ENCODE measurements at places on chromosomes 1 and 21.

DNA sequence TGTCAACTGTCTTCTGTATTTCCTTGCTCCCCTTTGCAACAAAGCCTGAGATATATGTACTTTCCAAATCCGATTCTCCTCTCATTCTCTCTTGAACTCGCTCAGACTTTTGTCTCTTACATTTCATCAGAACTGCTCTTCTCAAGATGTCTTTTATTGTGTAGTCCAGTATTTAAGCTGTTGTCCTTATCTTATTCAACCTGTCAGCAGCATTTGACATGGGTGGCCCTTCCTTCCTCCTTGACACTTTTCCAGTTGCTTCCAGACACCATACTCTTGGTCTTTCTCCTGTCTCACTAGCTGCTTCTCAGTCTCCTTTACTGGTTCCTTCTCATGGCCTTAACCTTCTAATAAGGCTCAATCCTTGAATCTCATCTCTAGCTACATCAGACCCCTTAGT lies 47.0 kb downstream of the TSNAX start:
- no peak for DNase-seq

DNA sequence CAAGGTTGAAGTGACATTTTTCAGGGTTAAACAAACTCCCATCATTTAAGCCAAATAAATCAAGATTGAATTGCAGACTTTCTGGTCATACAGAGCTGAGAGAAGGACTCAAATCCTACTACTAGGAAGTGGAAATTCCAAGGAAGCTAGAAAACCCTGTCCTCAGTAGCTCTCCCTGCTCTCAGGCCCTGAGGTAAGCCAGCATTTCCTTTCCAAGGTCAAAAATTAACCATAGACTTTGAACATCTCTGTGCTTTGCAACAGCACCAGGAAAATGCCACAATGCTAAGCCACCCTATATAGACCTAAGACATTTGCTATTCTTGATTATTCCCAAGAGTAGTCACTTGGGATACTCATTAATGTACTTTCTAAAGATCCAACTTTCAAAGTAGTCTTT lies 45.1 kb downstream of the LUZP1 start:
- DNase-seq: no peak

DNA sequence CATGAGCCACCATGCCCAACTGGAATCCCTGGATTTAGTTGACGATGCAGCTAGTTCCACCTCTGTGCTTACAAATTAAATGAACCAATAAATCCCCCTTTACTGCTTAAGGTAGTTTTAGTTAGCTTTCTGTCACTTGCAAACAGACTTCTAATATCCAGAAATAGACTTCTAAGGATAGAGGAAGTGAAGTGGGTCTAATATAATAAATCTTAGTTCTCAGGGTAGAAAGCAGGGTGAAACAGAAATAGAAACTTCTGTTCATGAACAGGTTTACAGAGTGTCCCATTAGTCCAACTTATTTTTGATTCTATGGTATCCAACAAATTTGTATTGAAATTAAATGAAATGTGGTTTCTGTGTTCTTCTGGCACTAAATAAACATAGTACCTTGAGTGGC lies 20.1 kb downstream of the BCAS2 start:
- DNase-seq: no peak

DNA sequence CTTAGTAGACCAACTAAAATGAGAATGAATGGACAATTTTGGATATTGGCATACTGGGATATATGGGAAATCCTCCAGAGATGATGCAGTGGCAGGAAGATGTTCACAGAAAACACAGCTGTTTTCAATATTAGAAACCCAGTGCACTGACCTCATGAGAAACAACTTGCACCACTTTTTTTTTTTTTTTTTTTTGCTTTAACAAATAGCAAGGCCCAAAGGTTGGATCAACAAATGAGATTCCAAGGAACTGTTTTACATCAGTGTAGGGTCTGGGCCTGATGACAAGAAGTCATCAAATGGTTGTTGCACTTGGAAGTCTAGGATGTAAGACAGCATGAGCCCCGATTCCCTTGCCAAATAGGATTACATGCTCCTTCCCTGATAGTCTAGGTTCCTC lies 110.7 kb downstream of the SLC25A24 start:
- DNase-seq: no peak

- no peak for DNase-seq
These were observed 180.4 kb downstream of the FGGY start for GRCh38 chr1:59477286-59477685.

- DNase-seq: no peak
These were observed 7.3 kb upstream of the PMVK start for GRCh38 chr1:154943649-154944400.

DNA sequence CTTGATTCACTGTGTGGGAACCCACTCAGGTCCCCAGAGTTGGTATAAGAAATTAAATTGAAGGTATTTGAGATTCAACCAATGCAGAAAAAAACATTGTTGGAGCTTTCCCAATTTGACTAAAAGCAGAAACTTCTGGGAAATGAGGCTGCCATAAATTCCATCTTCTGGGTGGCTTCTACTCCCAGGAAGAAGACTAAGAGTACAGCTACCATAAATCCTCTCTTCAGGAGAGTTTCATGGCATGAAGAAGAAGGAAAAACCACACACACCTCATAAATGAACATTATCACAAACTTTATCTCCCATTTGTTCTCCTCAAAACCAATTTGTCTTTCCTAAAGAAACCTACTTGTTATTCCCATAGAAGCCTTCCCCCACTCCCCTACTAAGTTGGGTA lies 283.9 kb downstream of the DPYD start:
- no peak for DNase-seq

GRCh38 chr1:76074321-76075187 lies at the start of gene ST6GALNAC3:
TSS of gene ST6GALNAC3 (plus strand) at chr1:76074746.
- DNase-seq: peak; percentile 69

DNA sequence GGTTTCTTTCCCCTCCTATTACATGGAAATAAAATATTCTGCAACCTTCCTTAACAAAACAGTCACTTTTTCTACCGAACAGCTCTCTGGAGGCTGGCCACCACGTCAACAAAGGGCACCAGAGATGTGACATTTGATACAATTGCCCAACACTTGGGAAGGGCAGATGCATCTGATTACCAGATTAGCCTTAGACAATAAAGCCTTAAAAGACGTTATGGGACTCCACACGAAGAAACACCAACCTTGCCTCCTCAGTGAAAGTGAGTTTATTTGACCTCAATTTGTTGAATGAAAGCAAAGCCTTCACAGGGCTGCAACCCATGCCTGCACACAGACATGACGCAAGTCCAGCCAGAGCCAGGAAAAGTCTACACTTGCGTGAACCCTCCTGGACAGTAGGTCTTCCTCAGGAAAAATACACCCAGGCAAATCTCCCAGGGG lies 136.1 kb downstream of the TGFBR3 start:
- DNase-seq: no peak

GRCh38 chr21:29677326-29677725 lies 262.5 kb downstream of the GRIK1 start:
- no peak for DNase-seq

- DNase-seq: no peak
These were observed 1.5 kb downstream of the GCLM start for GRCh38 chr1:93907718-93908117.

- no peak for DNase-seq
These were observed 91.2 kb downstream of the TRABD2B start for GRCh38 chr1:47906009-47906432.

GRCh38 chr1:113265196-113265595 lies 125.1 kb upstream of the MAGI3 start:
- no peak for DNase-seq

GRCh38 chr1:41783189-41783639 lies 135.5 kb downstream of the HIVEP3 start:
- no peak for DNase-seq

GRCh38 chr21:44532712-44533111 lies 7.3 kb downstream of the KRTAP10-1 start:
- DNase-seq: no peak

DNA sequence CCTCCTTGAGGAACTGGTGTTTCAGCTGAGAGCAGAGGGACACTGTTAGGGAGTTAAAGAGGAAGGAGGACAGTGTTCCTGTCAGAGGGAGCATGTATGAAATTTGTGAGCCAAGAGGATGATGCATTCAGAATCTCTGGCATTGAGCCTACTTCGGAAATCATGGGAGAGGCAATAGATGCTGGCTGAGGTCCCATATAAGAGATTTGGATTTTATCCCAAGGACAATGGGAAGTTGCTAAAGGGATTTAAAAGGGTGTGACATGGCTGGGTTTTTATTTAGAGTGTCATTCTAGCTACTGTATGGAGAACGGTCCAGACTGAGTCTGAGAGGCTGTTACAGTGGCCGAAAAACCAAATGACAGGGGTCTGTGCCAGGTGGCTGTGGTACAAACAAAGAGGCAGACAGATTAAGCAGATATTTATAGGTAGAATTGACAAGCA lies 403.2 kb upstream of the B3GALT2 start:
- DNase-seq: no peak

DNA sequence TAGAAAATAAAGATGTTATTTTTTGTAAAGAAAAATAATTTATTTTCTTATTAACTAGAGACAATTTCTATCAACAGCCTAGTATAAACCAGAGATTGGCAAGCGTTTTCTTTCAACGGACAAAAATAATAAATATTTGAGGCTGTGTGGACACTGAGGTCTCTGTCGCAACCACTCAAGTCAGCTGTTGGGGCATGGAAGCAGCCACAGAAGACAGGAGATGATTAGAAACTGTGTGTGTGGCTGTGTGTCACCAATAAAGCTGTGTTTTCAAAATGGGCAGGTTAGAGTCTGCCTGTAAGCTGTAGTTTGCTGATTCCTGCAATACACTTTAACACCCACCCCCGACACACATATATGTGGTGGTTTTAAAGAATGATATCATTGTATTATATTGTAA lies 200.6 kb upstream of the HMCN1 start:
- no peak for DNase-seq

DNA sequence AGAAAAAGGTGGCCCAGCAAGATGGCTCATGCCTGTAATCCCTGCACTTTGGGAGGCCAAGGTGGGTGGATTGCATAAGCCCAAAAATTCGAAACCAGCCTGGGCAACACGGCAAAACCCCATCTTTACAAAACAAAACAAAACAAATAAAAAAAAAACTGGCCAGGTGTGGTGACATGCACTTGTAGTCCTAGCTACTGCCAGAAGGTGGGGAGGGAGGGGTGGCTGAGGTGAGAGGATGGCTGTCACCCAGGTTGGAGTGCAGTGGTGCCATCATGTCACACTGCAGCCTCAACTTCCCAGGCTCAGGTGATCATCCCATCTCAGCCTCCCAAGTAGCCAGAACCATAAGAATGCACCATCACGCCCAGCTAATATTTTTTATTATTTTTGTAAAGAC lies 22.8 kb downstream of the RERE start:
- no peak for DNase-seq

DNA sequence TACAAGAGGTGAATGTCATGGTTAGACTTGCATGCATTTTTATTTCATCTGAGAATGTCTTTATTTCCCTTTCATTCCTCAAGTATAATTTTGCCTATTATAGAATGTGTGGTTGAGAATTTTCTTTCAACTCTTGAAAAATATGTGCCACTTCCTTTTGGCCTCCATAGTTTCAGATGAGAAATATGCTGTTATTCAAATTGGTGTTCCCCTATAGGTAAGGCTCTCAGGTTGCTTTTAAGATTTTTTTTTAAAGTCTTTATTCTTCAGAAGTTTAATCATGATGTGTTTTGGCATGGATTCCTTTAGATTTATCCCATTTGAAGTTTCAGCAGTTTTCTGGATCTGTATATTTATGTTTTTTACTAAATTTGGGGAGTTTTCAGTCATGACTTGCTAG lies 2.1 kb downstream of the MROH7 start:
- no peak for DNase-seq

DNA sequence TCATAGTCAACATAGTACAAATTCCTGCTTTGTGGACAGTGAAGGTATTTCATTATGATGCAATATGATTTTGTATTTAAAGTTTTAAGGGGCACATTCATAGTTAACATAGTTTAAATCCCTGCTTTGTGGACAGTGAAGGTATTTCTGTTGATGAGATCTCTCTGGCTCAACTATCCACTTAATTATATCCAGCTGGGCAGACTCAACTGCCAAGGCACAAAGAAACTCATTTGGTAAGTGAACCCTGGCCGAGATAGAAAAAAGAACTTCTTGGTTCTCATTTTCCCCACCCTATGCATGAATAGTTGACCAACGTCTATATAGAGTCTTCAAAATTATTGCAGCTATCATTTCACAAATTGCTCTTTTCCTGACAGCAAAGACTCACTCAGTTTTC lies 1194.6 kb downstream of the NCAM2 start:
- no peak for DNase-seq

GRCh38 chr1:59361766-59362165 lies 64.9 kb downstream of the FGGY start:
- no peak for DNase-seq

GRCh38 chr21:32520875-32521735 lies 64.2 kb downstream of the TCP10L start:
- peak; percentile 36 for DNase-seq
